Psoas muscle (tissue), 8 donors: ENCODE measurements at places on chromosomes 6 and 20. TPM values are rescaled to one million over a fixed set of nuclear protein-coding genes. Genes with fewer than 3 reads are reported as not detected.

- H3K36me3 ChIP-seq: no peaks in the 10 kb centered on the region
- no peaks in the 10 kb centered on the region for H3K4me1 ChIP-seq
- no peak overlapping the region for H3K4me3 ChIP-seq
- no peak overlapping the region for H3K27ac ChIP-seq
- DNase-seq: no peak
Measured at GRCh38 chr6:1325461-1326309, 13.8 kb downstream of the FOXQ1 start.

DNA sequence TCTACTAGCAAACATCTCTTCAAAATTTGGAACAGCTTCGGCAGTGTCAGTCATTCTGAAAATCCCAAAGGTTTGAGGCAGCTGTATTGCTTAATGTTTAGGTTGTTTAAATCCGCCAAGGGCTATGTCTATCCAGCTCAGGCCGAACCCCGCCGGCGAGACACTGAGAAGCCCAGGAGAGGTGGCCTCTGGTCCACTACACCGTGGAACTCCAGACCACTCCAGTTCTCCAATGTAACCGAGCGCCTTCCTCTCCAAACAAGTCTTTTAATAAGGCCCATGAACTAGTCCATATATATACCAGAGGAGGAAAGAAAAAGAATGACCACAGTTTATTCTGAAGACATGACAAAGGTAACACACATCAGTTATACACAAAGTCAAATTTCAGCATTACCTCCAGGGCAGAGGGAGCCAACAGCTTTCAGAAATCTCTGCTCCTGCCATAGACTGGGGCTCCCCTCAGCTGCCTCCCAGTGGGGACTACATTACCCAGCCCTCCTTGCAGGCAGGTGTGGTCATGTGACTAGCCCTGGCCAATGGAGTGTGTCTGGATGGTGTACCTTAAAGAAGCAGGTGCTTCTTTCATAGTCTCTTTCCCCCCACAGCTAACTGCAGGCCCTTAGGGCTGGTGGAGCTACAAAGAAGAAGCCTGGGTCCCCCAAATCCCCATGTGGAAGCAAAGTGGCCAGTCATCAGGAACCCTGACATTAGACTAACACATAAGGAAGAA, at the start of gene RAMACL:
Gene RAMACL (minus strand): TSS at position 255 of the 733 bp plus-strand sequence. CDS start 201 bp downstream, at position 54.
- no peaks in the 10 kb centered on the region for H3K36me3 ChIP-seq
- peaks cover 34% of the 10 kb centered on the region for H3K4me1 ChIP-seq
- H3K4me3 ChIP-seq: no peak within 1 kb of the TSS
- H3K27me3 ChIP-seq: no peaks in the 10 kb centered on the region
- no peak within 1 kb of the TSS for H3K27ac ChIP-seq

ALDH8A1 gene
- 0.59 TPM for total RNA-seq

C20orf202 gene
- not detected for total RNA-seq

DNA sequence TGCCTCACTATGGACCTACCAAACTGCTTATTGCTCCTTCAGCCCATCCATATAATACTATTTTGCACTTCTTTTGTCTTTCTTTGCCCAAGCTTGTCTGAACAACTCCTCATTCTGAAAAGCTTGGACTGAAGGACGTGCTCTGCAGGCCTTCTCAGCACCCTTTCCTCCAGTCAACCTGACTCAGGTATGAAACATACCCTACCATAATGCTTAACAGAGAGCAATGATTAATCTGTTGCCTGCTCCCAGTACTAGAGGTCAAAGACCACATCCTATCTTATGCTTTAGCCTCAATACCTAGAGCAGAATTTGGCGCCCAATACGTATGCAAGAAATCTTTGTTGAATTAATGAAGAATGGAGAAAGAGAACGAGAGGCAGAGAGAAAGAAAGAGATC, 55.2 kb downstream of the ATXN1 start:
- H3K4me3 ChIP-seq: no peak overlapping the region
- H3K27ac ChIP-seq: no peak overlapping the region
- no peaks in the 10 kb centered on the region for H3K27me3 ChIP-seq
- no peaks in the 10 kb centered on the region for H3K36me3 ChIP-seq

SPATA25 gene
- 2.4 TPM for total RNA-seq

DNA sequence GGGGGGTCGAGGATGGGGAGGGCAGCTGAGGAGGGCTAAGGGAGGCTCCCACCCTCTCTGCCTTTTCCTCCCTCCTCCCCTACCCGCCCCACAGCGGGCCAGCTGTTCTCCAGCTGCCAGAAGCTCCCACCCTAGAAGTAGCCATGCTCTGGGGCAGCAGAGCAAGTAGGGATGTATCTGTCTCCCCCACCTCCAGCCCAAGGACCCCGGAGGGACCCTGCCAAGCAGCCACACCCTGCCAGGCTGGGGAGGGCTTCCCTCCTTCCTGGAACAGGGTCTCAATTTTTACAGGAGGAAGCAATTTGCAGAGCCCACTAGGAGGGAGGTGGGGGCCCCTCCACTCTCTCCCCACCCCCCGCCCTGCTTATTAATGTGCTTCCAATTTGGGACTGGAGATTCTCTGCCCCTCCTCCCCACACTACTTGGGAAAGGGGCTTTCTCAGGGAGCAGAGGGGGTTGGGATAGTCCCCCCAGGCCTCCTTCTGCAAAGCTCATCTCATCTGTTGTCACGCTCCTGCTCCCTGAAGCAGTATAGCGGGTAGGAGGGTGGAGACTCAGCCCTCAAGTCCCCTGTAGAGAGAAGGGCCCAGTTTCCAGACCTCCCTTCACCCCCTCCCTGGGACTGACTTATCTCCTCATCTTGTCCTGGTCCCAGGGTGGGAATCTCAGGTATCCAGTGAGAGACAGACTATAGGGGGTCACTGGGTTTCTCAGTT, 4.5 kb downstream of the TEAD3 start:
- no peaks in the 10 kb centered on the region for H3K36me3 ChIP-seq
- no peaks in the 10 kb centered on the region for H3K27me3 ChIP-seq
- DNase-seq: no peak
- peak overlapping the region; percentile 74 for H3K27ac ChIP-seq
- no peak overlapping the region for H3K4me3 ChIP-seq

DNA sequence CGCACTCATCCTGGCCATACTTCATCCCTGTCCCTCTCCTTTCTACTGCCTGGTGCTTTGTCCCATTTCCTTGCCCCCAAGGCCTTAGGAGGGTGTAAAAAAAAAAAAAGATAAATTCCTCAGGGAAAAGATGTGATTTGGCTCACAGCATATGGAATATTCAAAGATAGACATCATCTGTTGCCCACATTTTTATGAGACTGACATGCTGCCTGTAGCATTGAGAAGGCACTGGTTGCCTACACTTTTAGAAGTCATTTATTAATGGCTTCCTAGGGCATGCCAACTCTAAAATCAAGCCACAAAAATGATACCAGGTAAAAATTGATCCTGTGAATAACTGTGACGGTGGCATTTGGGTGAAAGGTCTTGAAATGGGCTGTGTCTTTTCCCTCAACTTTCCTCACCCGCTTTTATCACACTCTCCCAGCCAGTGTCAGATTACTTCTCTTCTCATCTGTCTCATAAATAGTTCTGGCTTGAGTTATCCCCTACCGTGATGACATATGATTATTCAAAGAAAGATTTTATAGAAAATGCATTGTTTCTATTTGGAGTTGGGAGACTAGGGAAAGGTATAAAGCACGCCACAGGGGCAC, 139.4 kb downstream of the CARMIL1 start:
- no peaks in the 10 kb centered on the region for H3K27me3 ChIP-seq
- no peak overlapping the region for H3K27ac ChIP-seq
- no peak overlapping the region for H3K4me3 ChIP-seq
- H3K4me1 ChIP-seq: no peaks in the 10 kb centered on the region
- DNase-seq: no peak
- H3K36me3 ChIP-seq: no peaks in the 10 kb centered on the region

DNA sequence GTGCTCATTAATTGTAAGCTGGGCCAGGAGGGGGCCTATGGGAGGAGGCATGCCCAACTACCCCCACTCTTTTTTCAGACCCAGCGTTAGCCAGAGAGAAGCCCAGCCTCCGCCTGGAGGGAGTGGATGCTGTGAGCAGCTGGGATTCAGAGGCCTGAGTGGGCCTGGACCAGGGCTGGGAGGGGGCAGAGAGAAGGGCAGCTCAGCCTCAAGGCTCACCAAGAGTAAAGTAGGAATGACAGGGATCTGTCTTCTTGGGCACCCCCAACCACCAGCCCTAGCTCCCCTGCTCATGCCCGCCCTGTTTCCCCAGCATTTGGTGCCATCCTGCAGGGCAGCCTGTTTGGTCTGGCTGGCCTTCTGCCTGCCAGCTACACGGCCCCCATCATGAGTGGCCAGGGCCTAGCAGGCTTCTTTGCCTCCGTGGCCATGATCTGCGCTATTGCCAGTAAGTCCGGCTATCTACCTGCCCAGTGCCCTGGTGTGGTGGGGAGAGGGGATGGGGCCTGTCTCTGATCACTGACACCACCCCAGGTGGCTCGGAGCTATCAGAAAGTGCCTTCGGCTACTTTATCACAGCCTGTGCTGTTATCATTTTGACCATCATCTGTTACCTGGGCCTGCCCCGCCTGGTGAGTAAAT, 6.8 kb downstream of the SLC29A1 start:
- H3K27ac ChIP-seq: peak overlapping the region; percentile 87
- no peaks in the 10 kb centered on the region for H3K27me3 ChIP-seq
- no peak for DNase-seq
- peaks cover 2% of the 10 kb centered on the region for H3K36me3 ChIP-seq

GRCh38 chr6:138278326-138278725, 60.0 kb upstream of the PBOV1 start:
- H3K4me3 ChIP-seq: no peak overlapping the region
- DNase-seq: no peak
- no peak overlapping the region for H3K27ac ChIP-seq
- no peaks in the 10 kb centered on the region for H3K27me3 ChIP-seq
- no peaks in the 10 kb centered on the region for H3K36me3 ChIP-seq
- H3K4me1 ChIP-seq: no peaks in the 10 kb centered on the region

DNA sequence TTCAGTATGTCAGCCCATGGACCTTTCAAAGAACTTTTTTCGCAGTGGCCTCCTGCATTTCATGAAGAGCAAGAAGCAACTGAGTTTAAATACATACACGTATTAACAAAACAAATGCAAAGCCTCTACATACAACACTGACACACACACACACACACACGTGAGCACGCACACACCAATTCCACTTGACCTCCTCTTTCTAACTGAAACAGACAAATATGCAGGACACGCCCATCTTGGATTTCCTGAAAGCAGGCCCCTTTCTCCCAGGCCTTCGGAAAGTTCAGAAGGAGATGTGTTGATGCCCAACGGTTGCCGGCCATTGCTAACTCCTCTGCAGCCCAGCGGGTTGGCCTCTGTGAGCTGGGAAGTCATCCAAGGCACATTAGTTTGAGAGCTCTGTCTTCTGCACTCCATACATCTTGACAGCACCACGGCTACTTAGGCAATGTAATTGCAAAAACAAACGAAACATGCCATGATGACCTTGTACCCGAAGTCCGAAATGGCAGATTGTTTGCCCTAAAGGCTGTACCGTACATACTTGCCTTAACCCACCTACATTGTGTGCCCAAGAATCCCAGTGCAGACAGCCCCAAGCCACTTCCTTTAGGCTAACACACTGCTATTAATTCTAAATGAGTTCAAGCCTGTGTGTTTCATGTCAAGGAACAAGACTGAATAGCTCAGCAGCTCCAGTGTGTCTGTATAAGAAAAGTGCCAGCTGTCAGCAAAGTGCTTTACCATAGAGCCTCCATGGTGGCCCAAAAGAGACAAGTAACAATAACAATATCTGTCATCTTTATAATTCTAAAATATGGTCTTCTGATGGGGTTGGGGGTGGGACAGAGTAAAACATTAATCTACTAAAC, 138.8 kb upstream of the RNF217 start:
- no peak overlapping the region for H3K27ac ChIP-seq
- H3K27me3 ChIP-seq: no peaks in the 10 kb centered on the region
- H3K4me3 ChIP-seq: no peak overlapping the region
- no peak for DNase-seq
- H3K36me3 ChIP-seq: no peaks in the 10 kb centered on the region

SAMD5 gene
- 0.19 TPM for total RNA-seq

CFAP61 gene
- 24.5 TPM for total RNA-seq

DNA sequence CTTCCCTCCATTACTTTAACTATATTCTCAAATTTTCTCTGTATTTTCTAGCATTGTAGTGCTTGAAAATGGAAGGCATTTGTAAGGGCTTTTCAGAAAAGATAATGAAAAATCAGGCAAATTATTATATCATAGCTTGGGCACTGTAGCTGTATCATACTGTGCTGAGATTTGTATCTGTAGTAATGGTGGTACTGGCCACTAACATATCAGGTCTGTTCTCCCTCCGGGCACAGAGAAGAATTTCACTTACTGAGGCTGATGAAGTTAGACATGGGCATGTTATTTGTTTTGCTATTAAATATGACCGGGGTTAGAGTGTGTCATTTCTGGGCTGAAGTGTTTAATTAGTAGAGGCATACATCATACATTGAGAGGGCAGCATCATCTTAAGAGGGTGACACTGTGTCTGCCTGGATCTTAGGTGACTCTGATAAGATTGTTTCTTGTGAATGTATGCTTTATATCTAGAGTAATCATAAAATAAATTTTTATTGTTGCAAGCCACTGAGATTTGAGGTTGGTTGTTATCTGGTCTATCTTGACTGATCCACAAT, 1395.9 kb downstream of the EPHA7 start:
- no peaks in the 10 kb centered on the region for H3K4me1 ChIP-seq
- no peak overlapping the region for H3K27ac ChIP-seq
- no peak overlapping the region for H3K4me3 ChIP-seq
- H3K27me3 ChIP-seq: peaks cover 4% of the 10 kb centered on the region
- no peak for DNase-seq
- no peaks in the 10 kb centered on the region for H3K36me3 ChIP-seq

DNA sequence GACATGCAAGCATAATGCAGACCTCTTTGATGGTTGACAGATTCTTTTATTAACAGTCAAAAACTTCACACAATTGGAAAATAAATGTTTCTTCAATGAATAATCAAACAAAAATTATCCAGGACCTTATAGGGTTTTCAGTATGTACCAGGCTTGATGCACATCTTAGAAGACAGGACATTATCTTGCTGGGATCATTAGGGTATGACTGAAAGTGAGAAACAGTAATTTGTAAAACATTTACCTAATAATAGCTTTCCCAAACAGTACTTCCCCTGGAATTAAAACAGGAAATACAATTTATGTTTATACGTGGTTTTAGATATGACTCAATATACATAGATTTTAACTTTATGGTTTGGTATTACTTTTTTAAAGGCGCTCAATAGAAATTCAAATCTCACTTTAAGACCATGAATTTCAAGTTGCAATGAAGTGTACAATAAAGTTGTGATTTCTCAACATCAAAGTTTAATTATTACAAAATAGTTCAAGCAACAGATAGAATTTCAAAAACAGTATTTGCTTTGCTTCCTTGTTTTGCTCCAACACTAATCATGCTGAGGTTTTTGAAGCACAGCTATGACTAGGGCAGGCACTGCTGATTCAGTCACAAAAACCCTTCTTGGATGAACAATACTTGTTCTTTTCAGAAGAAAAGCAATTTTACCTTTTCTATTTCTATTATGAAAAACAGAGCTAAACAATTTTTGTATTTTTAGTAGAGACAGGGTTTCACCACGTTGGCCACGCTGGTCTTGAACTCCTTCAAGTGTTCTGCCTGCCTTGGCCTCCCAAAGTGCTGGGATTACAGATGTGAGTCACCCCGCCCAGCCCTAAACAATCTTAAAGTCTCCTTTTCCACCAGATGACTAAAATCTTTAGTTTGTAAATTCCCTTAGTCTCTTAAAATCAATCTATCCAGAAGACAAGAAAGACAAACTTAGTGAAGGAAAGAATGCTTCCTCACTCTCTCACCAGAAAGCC, 13.7 kb downstream of the SOD2 start:
- no peaks in the 10 kb centered on the region for H3K27me3 ChIP-seq
- DNase-seq: no peak
- peaks cover 7% of the 10 kb centered on the region for H3K36me3 ChIP-seq
- H3K27ac ChIP-seq: no peak overlapping the region
- peaks cover 20% of the 10 kb centered on the region for H3K4me1 ChIP-seq

- no peak for DNase-seq
- no peak within 1 kb of the TSS for H3K27ac ChIP-seq
- peaks cover 92% of the 10 kb centered on the region for H3K27me3 ChIP-seq
- H3K4me3 ChIP-seq: no peak within 1 kb of the TSS
- H3K4me1 ChIP-seq: no peaks in the 10 kb centered on the region
Measured at GRCh38 chr20:64164123-64164836, at the start of gene MYT1. Gene MYT1, plus strand, starts transcription at chr20:64164452. Its CDS starts 34,410 bp downstream, at chr20:64198862.
